ENCODE measurements at places on chromosomes 6 and 20.

DNA sequence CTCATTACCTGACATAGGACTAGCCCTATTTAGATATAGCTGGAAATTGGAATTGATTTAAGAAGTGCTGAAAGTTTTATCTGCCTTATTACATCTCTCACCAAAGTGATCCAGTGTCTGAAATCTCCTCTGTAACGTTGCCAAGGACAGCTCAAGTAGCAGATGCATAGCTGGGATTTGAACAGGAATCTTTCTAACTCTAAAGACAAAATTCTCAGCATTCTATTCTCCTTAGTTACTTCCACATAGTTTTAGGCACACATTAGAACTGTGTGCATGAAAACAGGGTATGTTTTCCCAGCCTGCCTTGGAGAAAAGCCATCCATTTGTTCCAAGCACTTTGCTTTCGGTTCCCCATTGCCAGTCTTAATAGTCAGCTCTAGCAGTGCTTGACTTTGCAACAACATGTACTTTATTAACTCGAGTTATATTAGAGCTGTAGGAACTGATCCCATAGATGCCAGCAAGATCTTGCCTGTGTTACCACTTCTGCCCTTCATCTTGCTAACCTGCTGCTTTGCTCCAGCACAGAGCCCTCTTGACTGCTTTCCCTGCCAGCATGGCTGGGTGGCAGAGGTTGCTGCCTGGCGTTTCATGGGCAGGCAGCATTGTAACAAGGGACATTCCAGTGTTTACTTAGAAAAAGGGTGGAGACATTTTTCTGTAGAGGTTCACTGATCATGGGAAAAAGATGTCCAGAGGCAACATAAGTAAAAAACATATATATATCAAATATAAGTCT, 56.1 kb upstream of the STMND1 start:
- no peak for DNase-seq

DNA sequence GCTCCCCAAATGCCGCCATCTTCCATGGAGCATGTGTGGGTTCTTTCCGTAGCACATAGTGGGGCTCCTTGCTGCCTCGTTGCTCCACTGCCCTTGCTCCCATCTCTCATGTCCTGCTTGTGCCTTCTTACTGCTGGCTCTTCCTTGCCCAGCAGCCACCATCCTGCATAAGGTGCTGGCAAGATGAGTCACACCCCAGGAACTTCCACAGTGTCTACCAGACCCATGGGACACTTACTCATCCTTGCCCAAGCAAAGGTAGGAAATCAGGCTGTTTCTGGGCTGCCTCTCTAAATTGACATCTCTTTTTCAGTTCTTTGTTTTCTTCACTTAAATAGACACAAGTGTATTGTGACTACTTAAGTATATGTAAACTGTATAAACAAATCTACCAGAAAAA, 39.4 kb upstream of the RGS17 start:
- peak; percentile 55 for DNase-seq

DNA sequence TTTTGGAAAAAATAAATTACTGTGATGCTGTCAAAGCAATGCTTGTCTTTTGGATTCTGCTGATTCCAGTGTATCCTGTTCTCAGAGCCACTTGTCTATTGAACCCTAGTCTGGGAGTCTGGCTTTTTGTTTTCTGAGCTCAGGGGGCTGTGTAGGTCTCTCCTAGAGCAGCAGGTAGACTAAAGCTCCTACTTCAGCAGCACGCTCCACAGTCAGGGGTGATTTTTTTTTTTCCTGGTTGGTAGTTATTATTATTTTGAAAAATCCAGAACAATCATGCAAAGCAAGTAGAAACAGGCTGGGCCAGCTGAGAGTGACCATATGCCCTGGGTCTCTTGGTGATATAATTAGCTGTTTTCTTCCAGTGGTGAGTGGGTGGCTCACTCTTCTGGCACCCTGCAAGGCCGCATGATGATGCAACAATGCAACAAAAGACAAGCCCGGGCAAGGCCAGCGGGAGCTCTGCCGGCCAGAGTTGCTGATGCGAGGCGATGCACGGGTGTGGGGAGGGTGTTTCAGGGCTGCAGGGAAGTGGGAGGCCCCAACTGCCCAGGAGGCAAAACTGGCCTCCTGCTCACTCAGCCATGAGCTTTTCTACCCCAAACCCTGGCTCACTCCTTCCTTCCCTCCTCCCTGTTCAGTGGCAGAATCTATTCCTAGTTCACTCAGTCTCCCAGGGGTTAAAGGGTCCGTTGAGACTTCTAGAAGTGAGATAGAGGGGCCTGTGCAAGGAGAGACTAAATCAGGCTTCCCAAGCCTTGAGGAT, 11.5 kb upstream of the CDKN1A start:
- DNase-seq, result peak; percentile 59

- DNase-seq, result no peak
These were observed 35.5 kb downstream of the DHX35 start for GRCh38 chr20:38997622-38998021.

- no peak for DNase-seq
These were observed 74.1 kb upstream of the SALL4 start for GRCh38 chr20:51876313-51876940.

DNA sequence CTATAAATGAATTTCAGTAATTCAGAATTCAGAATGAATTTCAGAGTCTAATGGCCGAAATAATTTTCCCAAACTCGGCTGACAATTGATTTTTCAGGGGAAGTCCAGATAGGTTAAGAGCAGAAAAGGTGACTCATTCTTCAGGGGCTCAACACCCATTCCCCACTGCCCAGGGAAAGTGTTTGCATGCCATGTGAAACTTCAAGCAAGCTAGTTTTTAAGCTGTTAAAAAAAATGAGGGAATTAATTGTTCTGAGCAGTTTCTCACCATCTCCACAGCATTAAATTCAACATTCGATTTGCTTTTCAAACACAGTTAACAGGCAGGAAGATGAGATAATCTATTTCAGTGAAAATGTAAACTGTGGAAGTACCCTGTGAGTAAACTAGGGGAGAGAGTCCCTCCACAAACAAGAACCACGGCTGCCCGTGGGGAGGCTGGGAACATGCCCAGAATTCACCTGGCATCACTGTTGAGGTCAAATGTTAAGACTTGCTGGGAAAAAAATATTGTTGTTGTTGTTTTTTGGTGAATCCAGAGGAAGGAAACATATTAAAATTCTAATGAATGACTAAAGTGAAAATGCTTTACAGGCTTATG, 650.8 kb upstream of the AGPAT4 start:
- no peak for DNase-seq

GRCh38 chr6:93300661-93301060, 118.7 kb downstream of the EPHA7 start:
- DNase-seq, result no peak

- no peak for DNase-seq
These were observed 5.1 kb downstream of the PABPC1L start for GRCh38 chr20:44914924-44915323.

DNA sequence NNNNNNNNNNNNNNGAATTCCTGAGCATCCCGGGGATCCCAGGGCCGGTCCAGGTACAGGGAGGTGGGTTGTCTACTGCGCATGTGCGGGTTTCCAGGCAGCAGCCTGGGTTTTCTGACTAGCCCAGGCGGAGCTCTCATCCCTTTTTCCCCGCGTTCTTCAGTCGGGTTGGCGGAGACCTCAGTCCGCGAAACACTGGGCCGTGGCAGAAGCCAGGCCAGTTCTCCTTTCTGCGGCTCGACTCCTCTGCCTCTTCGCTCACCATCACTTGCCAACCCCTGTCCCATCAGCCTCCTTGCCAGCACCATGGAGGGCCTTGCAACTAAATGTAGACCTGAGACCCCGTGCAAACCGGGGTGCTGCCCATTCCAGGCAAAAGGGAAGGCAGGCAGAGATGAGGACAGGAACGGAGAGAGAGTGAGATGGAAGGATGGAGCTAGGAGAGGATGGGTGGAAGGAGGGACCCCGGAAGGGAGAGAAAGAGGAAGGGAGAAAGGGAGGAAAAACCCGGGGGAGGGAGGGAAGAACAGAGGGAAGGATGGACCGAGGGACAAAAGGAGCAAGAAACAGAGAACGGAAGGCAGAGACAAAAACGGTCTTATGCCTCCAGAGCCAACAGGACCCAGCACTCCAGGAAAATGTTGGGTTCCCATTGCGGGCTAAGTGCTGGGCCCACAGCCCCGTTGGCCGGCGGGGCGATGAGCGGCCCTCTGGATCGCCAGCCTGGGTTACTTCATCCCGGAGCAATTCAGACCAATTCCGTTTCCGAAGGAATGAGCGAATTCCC, 445.4 kb upstream of the DEFB115 start:
- DNase-seq, result no peak

DNA sequence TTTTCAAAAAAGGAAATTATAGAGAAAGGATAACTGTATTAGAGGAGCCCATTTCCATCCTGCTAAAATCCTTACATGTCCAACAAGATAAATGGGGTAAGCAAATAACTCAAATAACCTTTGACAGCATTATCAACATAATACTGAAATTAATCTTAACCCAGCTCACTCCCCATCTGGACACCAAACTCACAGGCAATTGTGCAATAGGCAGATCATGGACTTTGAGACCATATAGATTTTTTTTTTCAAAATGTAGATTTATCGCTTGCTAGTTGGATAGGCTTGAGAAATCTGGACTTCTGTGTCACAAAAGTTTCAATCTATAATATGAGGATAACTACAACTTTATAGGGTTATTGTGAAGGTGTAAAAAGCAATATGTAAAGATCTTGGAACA, 134.4 kb upstream of the ASCC3 start:
- DNase-seq, result no peak

DNA sequence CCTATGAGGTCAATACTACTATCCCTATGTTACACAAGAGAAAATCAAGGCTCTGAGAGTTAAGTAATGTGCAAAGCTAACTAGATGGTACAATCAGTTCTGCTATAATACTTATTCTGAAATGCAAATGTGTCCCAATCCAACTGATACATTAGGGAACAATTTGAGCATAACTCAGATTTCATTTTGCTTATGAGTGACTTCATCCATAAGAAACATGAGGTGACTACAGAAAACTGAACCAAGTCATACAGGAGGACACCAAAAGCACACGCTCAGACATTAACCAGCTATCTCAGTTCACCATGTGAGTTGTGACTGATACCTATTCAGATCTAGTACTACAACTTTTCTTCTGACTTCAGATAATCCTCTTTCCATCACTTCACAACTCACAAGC, 179.9 kb upstream of the RUNX2 start:
- DNase-seq, result no peak

DNA sequence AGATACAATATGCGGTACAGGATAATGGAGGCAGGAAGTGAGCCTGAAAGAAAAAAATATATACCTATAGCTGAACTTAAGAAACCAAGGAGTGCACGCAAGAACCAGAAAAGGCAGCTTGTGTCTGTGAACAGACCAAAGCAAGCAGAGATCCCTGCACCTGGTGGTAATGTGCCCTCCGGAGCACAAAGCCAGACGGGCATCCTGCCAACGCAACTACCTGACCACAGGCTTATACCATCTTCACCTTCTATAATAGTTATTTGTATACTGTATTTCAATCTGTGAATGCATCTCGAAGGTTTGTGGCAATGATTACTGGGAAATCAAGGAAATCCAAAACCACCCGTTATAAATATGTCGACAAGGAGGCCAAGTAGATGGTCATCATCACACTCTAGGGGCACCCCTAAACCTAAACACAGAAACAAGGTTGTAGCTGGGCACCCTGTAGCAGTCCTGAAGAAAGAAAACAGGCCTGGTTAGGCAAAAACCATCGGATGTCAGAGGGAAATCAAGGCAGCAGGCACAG, 801 bp downstream of the FBXL4 start:
- no peak for DNase-seq

DNA sequence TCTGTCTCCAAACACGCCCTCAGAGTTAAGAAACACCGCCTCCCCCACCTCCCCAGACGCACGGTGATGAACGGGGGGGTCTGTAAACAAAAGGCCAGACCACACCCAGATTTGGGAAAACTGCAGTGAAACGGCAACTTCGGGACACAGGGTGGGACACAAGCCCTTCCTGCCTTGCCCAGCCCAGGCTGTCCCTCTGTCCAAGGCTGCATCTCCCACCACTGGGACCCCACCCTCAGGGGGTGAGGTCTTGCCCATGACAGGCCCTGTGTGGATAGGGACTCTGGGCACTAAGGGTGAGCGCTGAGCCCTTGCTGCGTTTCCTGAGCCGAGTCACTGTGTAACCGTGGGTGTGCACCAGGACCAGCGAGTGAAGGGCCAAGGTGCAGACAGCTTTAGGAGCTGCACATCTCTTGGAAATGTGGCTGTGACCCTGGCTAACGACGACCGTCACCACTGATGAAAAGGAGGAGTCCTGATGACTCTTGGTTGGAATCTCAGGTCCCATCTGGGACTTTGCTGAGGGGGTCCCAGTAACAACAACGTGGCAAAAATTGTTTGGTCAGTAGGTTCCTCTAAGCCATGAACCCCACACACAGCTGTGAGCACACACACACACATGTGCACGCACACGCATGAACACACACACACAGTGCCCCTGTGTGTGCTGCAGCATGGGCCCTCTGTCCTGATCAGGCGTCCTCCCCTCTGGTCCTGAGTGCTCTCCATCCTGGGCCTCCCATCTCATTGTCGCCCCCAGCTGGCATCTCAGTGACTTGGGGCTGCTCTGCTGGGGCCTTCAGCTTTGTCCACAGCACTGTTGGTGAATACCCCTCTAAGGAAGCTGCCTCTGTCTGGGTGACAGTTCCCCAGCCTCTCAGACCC, 100.6 kb downstream of the RAMACL start:
- no peak for DNase-seq

- DNase-seq, result no peak
These were observed 104.2 kb downstream of the AGPAT4 start for GRCh38 chr6:161169696-161170095.

DNA sequence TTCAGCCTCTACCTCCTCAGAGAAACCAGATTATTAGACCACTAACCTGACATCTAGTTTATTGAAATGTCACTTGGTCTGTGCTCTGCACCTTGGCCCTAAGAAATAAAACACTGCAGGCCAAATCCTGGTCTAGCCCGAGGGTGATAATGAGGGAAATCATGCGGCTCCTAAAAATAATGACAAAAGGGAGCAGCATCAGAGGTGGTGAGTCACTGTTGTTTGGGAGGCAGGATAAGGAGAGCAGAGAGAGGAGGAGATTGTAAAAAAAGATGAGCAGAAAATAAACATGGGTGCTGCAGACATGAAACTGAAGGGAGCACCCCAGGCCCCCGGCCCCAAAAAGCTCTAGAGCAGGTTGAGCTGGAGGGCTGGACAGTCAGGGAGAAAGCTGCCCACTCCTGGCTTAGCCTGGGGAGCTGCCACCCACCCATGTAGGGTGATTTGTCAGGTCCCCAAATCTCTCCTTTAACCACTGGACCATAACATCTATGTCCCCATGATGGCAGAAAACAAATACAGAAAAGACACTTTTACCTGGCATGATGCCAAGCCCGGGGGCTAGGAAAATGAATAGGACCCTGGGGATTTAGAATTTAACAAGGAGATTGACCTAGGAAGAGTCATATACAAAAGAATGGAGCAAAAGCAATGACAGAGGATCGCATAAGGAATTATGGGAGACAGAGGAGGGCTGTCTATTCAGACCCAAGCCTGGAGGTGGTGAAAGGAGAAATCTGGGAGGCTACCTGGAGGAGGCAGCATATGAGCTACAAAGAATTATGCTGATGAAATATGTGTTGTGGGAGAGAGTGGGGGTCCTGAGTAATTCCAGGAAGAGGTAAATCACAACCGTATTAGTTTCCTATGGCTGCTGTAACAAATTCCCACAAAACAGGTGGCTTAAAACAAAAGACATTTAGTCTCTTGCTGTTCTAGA, 103.7 kb downstream of the SNAP25 start:
- DNase-seq, result no peak
